ENCODE measurements at places on chromosomes 2 and 18.

DNA sequence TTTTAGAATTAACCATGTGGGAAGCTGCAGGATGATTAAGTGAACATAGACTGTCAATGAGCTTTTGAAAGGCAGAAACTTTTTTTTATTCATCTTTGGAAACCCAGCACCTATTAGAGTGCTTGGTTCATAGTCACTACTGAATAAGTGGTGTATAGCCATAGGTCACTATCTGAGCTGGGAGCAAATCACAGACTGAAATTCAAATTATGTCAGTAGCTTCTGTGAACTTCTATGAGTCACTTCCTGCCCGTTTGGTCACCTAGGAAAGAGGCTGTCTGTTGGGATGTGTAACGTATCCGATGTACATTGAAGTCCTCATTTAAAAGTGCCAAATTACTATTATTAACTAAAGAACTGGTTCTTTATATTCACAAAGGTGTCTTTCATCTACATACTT, 20.5 kb upstream of the SLC40A1 start:
- peak; percentile 10 for DNase-seq

GRCh38 chr2:42404676-42405075, 43.7 kb upstream of the COX7A2L start:
- no peak for DNase-seq

DNA sequence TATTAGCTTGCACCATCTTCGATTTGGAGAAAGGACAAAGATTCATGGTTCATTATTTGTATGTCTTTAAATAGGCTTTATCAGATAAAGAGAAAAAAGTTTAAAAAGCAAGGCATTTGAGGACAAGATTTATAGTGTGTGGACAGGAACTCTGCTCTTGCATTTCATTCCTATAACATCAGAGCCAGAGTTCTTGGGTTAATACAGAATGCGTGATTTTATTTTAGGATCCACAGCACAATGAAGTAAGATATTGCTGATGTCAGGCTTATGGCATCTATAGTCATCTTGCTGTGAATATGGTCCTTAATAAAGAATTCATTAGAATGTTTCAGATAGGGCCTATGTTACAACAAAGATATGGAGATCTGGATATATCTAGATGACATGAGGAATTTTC, 19.7 kb downstream of the RASGRP3 start:
- DNase-seq = no peak

- DNase-seq = peak; percentile 21
Observed at GRCh38 chr18:13218368-13218991, at the start of gene LDLRAD4. TSS of gene LDLRAD4 (plus strand) at chr18:13218760.

GRCh38 chr18:58313491-58314032, 269.5 kb downstream of the NEDD4L start:
- no peak for DNase-seq

DNA sequence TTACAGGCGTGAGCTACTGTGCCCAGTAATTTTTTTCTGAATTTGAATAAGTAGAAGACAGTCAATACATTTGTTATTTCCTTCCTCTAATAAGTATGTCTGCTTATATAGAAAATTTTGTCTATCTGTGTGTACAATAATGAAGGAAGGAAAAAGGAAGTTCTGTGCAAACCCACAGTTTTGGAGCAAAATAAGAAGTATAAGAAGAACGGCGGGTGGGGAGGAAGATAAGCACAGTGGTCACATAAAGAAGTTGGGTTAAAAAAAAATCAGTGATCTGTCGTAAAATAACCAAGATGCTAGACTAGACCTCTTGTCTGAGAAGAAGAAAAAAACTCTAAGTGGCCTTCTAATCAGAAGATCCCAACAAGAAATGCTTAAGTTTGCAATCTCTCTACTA, 20.2 kb downstream of the MGAT4A start:
- no peak for DNase-seq

- no peak for DNase-seq
Observed at GRCh38 chr2:206189691-206190090, 30.0 kb downstream of the EEF1B2 start.

DNA sequence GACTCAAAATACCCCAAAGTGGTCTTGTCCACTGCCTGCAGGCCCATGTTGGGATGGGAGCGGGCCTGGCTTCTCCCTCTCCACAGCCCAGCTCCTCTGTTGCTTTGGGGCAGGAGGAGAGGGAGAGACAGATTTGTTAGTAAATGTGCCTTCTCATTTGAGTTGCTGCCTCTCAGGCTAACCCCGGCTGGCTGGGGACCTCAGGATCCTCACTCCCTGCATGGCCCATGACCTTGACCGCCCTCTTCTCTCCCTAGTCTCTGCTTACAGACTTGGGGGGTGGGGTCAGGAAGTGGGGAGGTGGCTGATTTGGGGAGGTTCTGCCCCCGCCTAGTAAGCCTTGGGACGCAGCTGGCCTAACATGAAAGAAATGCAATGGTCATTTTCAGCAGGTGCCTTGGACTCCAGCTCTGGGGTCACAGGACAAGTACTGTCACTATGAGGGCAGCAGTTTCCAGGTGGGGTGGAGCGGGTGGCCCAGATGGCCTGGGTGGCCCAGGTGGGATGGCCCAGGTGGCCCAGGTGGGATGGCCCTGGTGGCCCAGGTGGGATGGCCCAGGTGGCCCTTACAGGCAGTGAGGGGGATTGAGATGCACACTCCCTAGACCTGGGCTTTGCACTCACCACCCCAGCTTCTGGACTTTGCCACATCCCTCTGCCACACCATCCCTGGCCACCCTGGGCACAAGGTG, 24.1 kb downstream of the HJURP start:
- no peak for DNase-seq

DNA sequence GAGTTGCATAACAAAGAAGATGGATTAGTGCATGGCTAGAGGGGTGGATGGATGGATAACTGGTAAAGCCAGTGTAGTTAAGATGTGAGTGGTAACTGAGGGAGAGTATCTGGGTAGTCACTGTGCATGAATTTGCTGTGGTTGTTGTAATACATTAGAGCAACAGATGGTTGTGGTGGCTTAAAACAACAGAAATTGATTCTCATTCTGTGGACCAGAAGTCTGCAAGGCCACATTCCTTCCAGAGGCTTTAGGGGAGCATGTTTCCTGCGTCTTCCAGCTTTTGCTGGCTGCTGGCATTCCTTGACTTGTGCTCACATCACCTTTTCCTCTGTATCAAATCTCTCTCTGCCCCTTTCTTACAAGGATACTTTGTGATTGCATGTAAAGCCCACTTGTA, 155.4 kb downstream of the ASB1 start:
- no peak for DNase-seq

- DNase-seq = no peak
Observed at GRCh38 chr2:126952216-126952615, 53.5 kb downstream of the TEX51 start.

- DNase-seq = no peak
Observed at GRCh38 chr2:200317975-200318374, 11.5 kb downstream of the SPATS2L start.

DNA sequence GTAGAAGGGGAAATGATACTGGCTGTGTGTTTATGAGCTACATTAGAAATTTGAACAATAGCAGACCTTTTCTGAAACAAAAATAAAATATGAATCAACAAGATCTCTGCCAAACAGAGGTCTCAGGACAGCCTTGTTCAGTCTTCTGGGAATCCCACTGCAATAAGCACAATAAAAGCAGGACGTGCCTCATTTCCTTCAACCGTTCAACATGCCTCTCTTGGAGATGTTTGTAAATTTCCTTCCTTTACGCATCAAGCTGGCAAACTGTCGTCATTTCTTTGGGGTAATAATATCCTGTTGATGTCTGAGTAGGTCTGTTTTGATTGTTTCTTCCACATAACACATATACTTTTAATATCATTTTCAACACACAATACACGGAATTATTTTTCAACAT, 77.2 kb downstream of the TCF4 start:
- no peak for DNase-seq

DNA sequence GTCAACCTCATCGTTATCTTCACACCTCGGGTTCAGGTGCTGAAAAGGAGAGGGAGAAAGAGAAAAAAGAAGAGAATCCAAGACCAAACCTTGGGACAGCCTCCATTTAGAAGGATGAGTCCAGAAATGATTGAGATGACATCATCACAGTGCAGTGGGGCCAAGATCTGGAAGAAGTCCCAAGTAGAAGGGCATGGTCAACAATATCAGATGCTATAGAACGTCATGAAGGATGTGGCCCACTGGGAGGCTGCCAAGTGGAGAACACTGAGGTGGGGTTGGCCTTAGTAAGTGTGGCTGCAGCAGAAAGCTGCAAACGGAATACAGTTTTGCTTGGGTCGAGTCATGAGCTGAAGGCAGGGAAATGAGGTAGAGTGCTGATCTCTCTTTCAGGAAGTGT, 91.1 kb upstream of the FZD7 start:
- DNase-seq = no peak

GRCh38 chr2:96868555-96869280, 1.2 kb downstream of the SEMA4C start:
- DNase-seq = peak; percentile 44

DNA sequence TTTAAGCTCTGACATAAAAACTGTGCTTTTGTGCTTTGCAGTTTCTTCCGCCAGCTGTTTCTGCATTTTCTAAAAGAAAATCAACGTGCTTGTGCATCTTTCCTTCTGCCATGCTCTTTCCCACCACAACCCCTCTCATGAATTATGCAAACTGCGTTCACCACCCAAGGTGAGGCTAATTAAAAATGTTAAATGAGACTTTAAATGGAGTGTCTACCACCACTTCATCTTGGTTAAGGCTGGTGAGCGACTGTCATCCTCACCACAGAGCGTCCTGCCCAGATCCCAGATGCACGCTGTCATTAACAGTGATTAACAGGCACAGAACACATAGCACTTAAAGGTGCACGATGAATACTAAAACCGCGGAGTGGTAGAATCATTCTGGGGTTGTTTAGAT, 250.5 kb upstream of the RAB6C start:
- DNase-seq = no peak

DNA sequence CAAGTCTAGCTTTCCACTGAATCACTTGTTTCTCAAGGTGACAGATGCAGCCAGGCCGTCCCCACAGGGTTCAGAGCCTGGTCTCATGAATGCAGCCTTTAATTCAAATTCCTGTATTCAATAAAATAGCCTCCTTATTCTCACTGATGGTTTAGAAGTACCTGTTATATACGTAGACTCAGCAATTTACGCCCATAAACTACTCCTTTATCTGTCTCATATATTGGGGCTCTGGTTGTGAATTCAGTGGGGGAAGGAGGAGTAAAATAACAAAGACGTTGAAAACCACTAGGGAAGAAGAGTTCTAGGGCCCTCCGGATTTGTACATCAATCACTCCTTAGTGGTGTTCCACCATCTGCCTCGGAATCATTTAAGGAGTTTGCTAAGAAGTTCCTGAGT, 1.7 kb downstream of the OBSL1 start:
- no peak for DNase-seq

DNA sequence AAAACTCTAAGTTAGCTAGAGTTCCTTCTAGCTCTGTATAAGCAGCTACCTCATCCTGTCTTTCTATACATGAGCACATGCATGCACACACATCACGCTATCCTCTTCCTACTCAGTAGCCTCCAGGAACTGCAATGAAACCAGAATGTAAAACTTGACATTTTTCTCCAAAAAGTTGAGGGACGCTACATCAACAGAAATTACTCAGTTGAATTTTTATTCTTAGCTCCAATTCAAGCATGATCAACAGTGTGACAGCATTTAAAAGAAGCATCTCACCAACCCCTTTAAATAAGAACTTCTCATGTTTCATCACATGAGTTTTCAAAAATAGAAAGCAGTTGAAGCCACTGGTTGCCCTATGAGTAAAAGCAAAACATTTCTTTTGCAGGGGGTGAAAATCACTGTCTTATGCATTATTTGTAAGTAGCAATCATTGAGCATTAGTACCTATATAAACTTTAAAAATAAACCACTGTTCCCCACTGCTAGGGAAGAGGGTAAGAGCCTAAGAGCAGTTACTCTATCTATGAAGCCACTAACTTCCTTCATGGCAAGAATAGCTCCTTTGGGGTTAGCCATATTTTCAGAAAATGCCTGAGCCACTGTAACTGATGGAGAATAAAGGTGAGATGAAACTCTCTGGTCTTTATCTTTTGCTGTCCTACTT, 77.9 kb upstream of the ARL5A start:
- no peak for DNase-seq

GRCh38 chr2:138615257-138615656, 113.7 kb downstream of the SPOPL start:
- no peak for DNase-seq

- no peak for DNase-seq
Observed at GRCh38 chr2:144982481-144982880, 462.6 kb upstream of the ZEB2 start.

- DNase-seq = no peak
Observed at GRCh38 chr2:66170744-66171330, 264.1 kb upstream of the MEIS1 start.

DNA sequence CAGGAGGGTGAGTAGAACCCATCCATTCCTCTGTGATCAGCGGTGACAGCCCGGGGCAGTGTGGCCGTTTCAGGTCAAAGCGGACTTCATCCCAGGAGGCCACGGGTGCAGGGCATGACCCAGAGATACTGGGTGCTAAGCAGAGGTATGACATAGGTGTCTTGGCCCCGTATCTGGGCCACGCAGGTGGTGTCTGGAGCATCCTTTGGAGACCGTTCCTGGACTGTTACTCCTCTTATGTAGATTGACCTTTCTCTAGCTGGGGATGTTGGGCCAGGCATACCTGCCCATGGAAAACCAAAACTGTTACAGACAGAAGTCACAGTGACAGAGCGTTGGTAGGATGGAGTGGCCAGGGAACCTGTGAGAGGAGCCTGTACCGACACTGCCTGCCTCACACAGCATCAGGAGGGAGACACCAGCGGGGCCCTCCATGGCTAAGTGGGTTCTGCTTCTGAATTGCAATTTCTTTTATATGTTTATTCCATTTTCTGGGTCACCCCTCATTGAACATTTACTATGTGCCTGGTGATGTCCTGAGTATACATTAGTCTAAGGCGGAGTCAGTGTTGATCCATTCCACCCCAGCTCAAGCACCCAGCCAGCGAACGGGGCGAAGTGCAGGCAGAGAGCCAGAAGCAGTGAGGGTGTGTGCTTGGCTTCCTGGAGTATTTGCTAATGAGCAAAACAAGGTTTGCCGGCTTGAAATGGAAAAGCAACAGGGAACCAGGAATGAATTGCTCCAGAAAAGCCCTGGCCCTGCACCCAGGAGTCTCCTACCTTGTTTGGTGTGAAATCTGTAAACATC, 141.7 kb downstream of the SH3RF3 start:
- no peak for DNase-seq
